Spleen (tissue), 13 donors: ENCODE measurements at places on chromosomes 1 and 21. TPM values are rescaled to one million over a fixed set of nuclear protein-coding genes. Genes with fewer than 3 reads are reported as not detected.
A peak's percentile ranks its signal among the peaks of the same experiment; 100 is the strongest.

DNA sequence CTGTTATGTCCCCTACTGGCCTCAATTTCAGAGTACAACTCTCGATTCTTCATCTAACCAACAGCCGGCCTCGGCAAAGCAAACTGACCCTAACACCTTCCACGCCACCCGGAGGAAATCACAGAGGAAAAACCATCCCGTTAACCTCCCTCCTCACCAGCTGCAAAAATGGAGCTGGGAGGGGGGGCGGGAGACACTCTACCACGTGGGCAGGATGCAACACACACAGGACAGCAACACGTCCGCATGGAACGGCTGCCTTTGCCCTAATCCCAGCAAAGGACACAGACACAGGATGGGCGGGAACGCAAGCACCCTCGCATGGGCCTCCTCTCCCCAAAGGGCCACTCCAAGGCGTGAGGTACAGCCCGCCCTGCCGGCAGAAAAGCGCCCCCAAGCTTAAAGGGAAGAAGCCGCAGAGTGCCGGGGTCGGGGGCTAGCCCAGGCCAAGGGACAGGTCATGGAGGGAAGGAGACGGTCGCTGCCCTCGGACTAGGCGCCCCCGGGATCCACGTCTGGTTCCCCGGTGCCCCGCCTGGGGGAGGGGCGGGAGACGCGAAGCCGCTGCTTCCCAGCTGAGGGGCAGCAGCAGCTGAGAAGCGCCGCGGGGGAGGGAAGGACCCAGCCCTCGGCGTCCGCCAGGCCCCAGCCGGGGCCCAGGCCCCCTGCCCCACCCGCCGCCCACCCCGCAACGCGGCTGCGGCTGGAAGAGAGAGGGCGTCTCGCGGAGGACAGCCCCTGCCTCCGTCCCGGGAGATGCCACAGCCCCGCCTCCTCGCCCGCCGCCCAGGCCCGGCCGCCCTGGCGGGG is 590 bp downstream of the FOXJ3 start:
- H3K4me3 ChIP-seq, result peak overlapping the region; percentile 80
- H3K27me3 ChIP-seq, result no peaks in the 10 kb centered on the region
- DNase-seq, result no peak
- H3K36me3 ChIP-seq, result no peaks in the 10 kb centered on the region
- H3K27ac ChIP-seq, result peak overlapping the region; percentile 97

LMX1A gene
- not detected for polyA plus RNA-seq

GRCh38 chr1:48654606-48655210 is 122.0 kb downstream of the BEND5 start:
- DNase-seq, result no peak
- no peaks in the 10 kb centered on the region for H3K27me3 ChIP-seq
- no peak overlapping the region for H3K27ac ChIP-seq
- no peaks in the 10 kb centered on the region for H3K36me3 ChIP-seq
- no peak overlapping the region for H3K4me3 ChIP-seq
- H3K4me1 ChIP-seq, result no peaks in the 10 kb centered on the region

DNA sequence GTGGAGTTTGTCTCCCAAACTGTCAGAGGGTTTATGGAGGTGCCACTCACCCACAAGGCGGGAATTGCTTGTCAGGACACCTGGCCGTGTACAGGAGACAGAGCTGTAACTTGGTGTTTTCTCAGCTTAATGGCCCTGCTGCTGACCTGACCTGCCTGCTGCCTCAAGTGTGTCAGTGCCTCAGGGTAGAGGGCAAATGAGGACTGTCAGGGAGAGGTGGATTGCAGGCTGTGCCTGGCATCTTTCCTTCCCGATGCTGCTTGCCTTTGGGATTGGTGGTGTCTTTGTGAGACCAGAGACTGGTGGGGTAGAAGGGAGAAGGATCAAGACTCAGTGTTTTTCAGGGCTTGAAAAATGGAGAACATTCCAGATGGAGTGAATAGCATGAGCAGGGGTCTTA is 31.4 kb downstream of the TMEM53 start:
- no peak overlapping the region for H3K27ac ChIP-seq
- peaks cover 100% of the 10 kb centered on the region for H3K36me3 ChIP-seq
- no peak overlapping the region for H3K4me3 ChIP-seq

- peaks cover 55% of the 10 kb centered on the region for H3K4me1 ChIP-seq
- H3K27ac ChIP-seq, result peak overlapping the region; percentile 91
- H3K4me3 ChIP-seq, result no peak overlapping the region
- DNase-seq, result no peak
Measured at GRCh38 chr1:26739329-26739914, 43.6 kb downstream of the ARID1A start.

- H3K27ac ChIP-seq, result no peak overlapping the region
- H3K36me3 ChIP-seq, result peaks cover under 1% of the 10 kb centered on the region
- peaks cover 13% of the 10 kb centered on the region for H3K4me1 ChIP-seq
Measured at GRCh38 chr1:154199563-154199879, 6.6 kb downstream of the CFAP141 start.

- H3K27ac ChIP-seq, result no peak overlapping the region
- no peaks in the 10 kb centered on the region for H3K36me3 ChIP-seq
- H3K4me3 ChIP-seq, result no peak overlapping the region
- DNase-seq, result no peak
- H3K4me1 ChIP-seq, result peaks cover 6% of the 10 kb centered on the region
Measured at GRCh38 chr1:181327796-181328195, 155.5 kb upstream of the CACNA1E start.

DNA sequence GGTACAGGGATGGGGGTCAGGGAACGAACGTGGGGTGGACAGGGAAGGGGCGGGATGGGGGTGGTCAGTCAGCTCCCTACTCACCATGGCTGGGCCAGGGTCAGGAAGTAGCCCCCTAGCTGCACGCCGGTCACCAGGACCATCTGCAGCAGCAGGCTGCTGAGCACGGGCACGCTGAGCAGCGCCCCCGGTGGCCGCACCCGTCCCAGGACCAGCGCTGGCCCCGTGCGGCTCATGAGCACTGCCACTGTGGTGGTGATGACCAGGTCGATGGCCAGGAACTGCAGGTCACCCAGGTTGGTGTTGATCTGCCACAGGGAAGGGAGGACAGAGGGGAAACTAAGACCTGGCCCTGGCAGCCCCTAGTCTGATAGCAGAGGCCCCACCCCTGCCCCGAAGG is 6.5 kb upstream of the MFAP2 start:
- no peak for DNase-seq
- no peak overlapping the region for H3K4me3 ChIP-seq
- no peaks in the 10 kb centered on the region for H3K27me3 ChIP-seq
- no peaks in the 10 kb centered on the region for H3K4me1 ChIP-seq
